Spleen (tissue), 13 donors: ENCODE measurements at places on chromosomes 5 and 9. TPM values are rescaled to one million over a fixed set of nuclear protein-coding genes. Genes with fewer than 3 reads are reported as not detected.

Gene NR5A1
- total RNA-seq: 378 TPM

- DNase-seq: no peak
- no peaks in the 10 kb centered on the region for H3K4me1 ChIP-seq
- H3K27ac ChIP-seq: no peak overlapping the region
- H3K36me3 ChIP-seq: no peaks in the 10 kb centered on the region
Observed at GRCh38 chr5:135514116-135514515, 21.6 kb downstream of the NEUROG1 start.

DNA sequence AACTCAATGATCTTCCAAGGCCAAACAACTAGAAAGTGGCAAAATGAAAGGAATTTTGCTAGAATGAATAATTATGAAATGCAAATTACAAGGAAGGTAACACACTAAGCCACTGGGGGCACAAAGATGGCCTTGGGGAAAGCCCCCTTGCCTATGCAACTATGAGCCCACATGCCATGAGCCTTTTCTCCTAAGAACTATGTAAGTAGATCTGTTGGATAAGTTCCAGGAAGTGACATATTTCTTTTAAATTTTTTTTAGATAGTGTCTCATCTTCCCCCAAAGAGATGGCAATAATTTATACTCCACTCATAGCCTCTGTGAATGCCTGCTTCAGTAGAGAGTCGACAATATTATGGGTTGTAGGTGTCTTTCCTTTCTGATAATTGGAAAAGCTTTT is 257.8 kb downstream of the AUH start:
- no peak for DNase-seq
- no peak overlapping the region for H3K27ac ChIP-seq
- H3K4me3 ChIP-seq: no peak overlapping the region
- H3K36me3 ChIP-seq: no peaks in the 10 kb centered on the region
- peaks cover 3% of the 10 kb centered on the region for H3K27me3 ChIP-seq
- peaks cover 9% of the 10 kb centered on the region for H3K4me1 ChIP-seq

Gene SLC6A3
- 0.09 TPM for total RNA-seq

Gene HDHD3
- total RNA-seq: 20.9 TPM

Gene GARIN3
- not detected for total RNA-seq

DNA sequence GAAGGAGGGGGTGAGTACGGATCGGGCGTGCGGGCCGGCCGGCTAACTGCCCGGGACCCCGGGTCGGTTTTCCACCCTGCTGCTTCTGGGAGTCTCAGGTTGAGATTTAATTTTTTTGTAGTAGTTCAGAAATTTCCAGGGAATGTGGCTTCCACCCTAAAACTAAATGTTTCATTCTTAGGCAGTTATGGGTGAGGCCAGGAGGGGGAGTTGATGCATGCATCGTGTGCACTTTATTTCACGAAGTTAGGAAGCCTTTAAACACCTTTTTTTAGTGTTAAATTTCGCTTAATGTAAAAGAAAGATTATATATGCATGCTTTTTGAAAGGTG is 905 bp downstream of the CDK9 start:
- H3K4me1 ChIP-seq: peaks cover 86% of the 10 kb centered on the region
- no peaks in the 10 kb centered on the region for H3K27me3 ChIP-seq
- DNase-seq: no peak
- peak overlapping the region; percentile 96 for H3K27ac ChIP-seq

Gene KCNN2
- 0.79 TPM for total RNA-seq

GRCh38 chr9:107992271-107992670 is 502.7 kb upstream of the KLF4 start:
- no peak overlapping the region for H3K4me3 ChIP-seq
- DNase-seq: no peak
- peaks cover 13% of the 10 kb centered on the region for H3K4me1 ChIP-seq
- no peaks in the 10 kb centered on the region for H3K27me3 ChIP-seq
- no peak overlapping the region for H3K27ac ChIP-seq

DNA sequence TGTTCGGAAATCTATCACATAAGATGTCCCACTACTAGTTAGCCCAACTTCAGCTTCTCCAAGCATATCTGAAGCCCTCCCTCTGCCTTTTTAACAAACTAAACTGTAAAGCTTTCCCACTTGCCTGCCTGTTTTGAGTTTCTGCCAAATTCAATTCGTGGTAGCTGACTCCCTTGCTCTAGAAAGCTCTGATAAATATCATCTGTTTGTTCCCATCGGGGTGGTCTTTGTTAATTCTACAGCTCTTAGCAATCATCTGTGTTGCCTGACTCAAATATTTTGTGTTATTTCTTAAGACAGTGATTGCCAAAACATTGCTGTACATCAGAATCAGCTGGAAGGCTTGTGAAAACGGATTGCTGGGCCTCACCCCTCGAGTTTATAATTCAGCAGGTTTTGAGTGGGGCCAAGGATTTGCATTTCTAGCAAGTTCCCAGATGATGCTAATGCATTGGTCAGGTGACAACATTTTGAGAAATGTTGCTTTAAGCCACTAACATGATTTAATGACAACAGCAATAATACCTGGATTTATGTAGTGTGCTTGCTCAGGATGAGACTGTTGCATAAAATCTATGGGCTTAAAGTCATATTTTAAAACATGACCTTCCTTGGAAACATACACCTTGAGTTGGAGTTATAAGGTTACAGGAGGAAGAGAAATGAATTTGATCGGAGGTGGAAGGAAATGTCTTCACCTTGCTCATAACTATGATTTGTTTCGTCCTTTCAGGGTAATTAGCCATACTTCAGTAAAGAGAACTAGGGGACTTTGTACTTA is 631.9 kb downstream of the PSAT1 start:
- no peaks in the 10 kb centered on the region for H3K36me3 ChIP-seq
- no peak overlapping the region for H3K27ac ChIP-seq
- H3K4me3 ChIP-seq: no peak overlapping the region

Gene IL4
- total RNA-seq: not detected

Gene SPATA31A3
- not detected for total RNA-seq
